ENCODE measurements at places on chromosomes 12 and 14. TPM values are rescaled to one million over a fixed set of nuclear protein-coding genes. Genes with fewer than 3 reads are reported as not detected.
A peak's percentile ranks its signal among the peaks of the same experiment; 100 is the strongest.

GRCh38 chr14:64879635-64880220 lies at the start of gene SPTB:
TSS of gene SPTB (minus strand) at chr14:64879907. CDS start at chr14:64823094, 56,813 bp downstream.
- H3K27me3 ChIP-seq, result no peaks in the 10 kb centered on the region
- peak; percentile 62 for DNase-seq
- H3K4me1 ChIP-seq, result no peaks in the 10 kb centered on the region
- peak within 1 kb of the TSS; percentile 52 for H3K4me3 ChIP-seq
- H3K36me3 ChIP-seq, result no peaks in the 10 kb centered on the region
- no peak within 1 kb of the TSS for H3K27ac ChIP-seq

LIMA1 gene
- 38.7 TPM for total RNA-seq

KRT78 gene
- not detected for total RNA-seq

CGRRF1 gene
- 10.8 TPM for total RNA-seq

DNA sequence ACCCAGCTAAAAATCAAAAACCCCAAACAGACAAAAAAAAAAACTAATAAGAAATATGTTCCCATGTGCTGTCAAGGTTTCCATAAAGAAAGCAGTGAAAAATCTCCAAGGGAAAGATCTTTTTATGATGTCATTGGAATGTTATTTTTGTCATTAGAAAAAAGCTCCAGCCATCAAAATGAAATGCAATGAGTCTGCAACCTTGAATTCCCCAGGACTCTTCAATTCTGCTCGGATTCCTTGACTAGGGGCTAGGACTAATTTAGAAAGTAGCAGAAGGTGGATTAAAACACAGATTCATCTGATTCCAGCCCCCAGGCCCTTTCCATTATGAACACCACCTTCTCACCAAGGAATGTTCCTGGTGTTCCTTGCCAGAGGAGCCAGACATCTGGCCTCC lies 6.0 kb upstream of the PCNX1 start:
- H3K27ac ChIP-seq, result no peak overlapping the region
- H3K36me3 ChIP-seq, result no peaks in the 10 kb centered on the region
- no peak overlapping the region for H3K4me3 ChIP-seq

- H3K4me1 ChIP-seq, result no peaks in the 10 kb centered on the region
- H3K36me3 ChIP-seq, result no peaks in the 10 kb centered on the region
- no peaks in the 10 kb centered on the region for H3K27me3 ChIP-seq
- no peak for DNase-seq
These were observed 144.0 kb downstream of the ADAMTS20 start for GRCh38 chr12:43407816-43408645.

TMEM253 gene
- total RNA-seq, result 1.6 TPM

GRCh38 chr12:93585247-93585646 lies 12.8 kb downstream of the SOCS2 start:
- no peaks in the 10 kb centered on the region for H3K36me3 ChIP-seq
- H3K27me3 ChIP-seq, result no peaks in the 10 kb centered on the region
- no peak overlapping the region for H3K4me3 ChIP-seq
- no peak for DNase-seq

DNA sequence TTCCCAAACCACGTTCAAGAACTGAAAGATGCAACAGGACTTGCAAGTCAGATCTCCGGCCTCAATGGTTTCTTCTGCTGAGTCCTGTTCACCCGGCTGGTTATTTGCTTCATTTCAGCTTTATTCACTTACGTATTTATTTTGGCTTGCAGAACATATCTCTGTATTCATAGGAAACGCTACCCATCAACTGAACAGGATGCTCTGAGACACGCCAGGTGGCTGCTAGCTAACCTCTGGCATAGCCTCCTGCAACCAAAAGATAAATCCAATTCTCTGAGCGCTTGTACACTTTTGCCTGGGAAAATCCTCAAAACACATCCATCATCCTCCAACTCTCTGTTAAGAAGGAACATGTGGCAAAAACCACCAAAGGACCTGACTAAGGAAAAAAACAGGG lies 17.3 kb downstream of the MAP3K9 start:
- H3K4me1 ChIP-seq, result no peaks in the 10 kb centered on the region
- no peaks in the 10 kb centered on the region for H3K36me3 ChIP-seq
- no peak overlapping the region for H3K27ac ChIP-seq
- no peaks in the 10 kb centered on the region for H3K27me3 ChIP-seq

MAP1LC3B2 gene
- not detected for total RNA-seq

LYZ gene
- 591 TPM for total RNA-seq

DNA sequence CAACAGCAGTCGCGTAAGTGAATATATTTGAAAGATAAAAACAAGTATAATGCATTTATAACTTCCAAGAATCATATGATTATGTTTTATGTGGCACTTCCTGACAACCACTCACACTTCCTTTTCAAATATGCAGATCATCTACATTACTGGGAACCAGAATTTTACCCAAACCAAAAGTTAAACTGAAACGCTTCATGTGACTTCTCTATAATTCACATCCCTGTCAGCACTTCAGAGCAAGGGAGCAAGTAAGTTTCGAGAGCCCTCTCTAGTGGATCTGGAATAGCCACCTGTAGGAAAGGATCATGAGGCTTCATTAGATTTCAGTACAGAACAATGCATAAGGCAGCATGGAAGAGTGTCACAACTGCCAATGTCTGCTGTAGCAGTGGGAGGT lies 13.7 kb upstream of the ALX1 start:
- no peaks in the 10 kb centered on the region for H3K36me3 ChIP-seq
- H3K4me3 ChIP-seq, result no peak overlapping the region
- no peak overlapping the region for H3K27ac ChIP-seq
- no peaks in the 10 kb centered on the region for H3K4me1 ChIP-seq

GALNT9 gene
- total RNA-seq, result not detected

BEGAIN gene
- total RNA-seq, result 18.2 TPM

NTN4 gene
- 22.2 TPM for total RNA-seq

P2RX7 gene
- 2.7 TPM for total RNA-seq

- no peak overlapping the region for H3K27ac ChIP-seq
- no peak for DNase-seq
- H3K4me1 ChIP-seq, result no peaks in the 10 kb centered on the region
- no peak overlapping the region for H3K4me3 ChIP-seq
These were observed 35.6 kb downstream of the GXYLT1 start for GRCh38 chr12:42109031-42109430.

- H3K36me3 ChIP-seq, result no peaks in the 10 kb centered on the region
- no peak overlapping the region for H3K27ac ChIP-seq
- no peak for DNase-seq
- no peaks in the 10 kb centered on the region for H3K4me1 ChIP-seq
- no peaks in the 10 kb centered on the region for H3K27me3 ChIP-seq
These were observed 37.4 kb upstream of the PSMA6 start for GRCh38 chr14:35254736-35255135.

TSPAN11 gene
- 0.13 TPM for total RNA-seq

DNA sequence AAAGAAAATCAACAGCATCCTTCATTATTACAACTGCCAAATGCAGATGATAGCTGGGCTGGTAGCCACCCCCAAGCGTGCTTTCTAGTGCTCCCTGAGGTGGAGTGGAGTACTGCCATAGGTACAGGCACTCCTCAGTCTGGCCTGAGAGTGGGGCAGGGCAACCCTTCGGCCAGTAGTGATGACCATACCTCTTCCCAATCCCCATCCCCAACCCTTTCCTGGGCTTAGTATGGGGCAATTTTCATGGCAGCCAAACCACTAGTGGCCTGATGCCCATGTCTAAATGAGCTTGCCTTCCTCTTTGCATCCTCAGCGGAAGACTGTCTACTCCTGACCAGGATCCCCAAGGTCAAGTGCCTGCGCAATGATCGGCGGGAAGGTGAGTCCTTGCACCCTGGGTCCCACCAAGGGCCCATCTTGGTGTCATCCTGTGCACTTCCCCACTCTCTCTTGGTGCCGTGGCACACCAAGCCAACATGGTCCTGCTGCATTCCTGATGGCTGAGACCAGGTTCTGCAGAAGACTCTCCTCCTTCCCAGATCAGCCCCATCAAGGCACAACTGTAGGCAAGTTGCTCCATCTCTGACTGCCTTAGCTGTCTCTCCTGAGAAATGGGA lies 65.8 kb downstream of the GALNT16 start:
- DNase-seq, result no peak
- no peaks in the 10 kb centered on the region for H3K4me1 ChIP-seq
- no peaks in the 10 kb centered on the region for H3K27me3 ChIP-seq
- no peaks in the 10 kb centered on the region for H3K36me3 ChIP-seq

DNA sequence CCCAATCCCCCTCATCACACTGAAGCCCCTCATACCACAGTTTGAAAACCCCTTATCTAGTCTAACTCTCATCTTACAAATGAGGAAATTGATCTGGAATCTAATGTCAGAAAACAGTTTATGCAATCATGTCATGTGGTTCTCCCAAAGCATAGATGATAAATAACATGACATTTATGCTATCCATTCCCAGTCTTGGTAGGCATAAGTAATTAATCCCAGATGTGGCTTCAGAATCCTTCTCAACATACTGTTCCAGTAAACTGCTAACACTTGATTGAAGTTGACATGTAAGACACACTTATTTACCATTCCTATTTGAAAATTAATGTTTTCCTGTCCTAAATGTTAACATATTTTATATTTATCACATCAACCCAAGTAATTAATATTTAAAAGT lies 168.7 kb downstream of the GALC start:
- no peak overlapping the region for H3K27ac ChIP-seq
- no peak for DNase-seq
- no peak overlapping the region for H3K4me3 ChIP-seq
- H3K27me3 ChIP-seq, result no peaks in the 10 kb centered on the region
- no peaks in the 10 kb centered on the region for H3K36me3 ChIP-seq

TGM1 gene
- total RNA-seq, result 3.8 TPM

DNA sequence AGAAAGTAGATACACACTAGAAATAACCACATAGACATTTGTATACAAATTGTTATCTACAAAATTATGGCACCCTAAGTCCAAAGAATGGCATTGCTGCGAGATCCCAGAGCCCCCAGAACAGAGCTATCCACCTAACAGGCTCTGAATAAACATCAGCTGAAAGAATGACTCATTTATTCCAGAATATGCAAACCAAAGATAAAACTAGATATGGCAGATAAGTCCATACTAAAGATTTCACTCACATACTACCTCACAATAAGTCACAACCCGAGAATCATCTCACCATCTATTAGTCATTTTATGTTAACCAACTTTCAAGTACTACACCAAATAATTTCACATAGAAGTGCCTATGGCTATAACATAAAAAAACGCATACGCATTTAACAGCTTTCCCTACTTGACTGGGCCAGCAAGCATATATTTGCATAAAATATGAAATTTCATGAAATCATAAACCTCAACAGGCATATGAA lies 5.6 kb downstream of the CNIH1 start:
- H3K4me1 ChIP-seq, result peaks cover 12% of the 10 kb centered on the region
- DNase-seq, result no peak

VSIG10 gene
- total RNA-seq, result 21.3 TPM

DNA sequence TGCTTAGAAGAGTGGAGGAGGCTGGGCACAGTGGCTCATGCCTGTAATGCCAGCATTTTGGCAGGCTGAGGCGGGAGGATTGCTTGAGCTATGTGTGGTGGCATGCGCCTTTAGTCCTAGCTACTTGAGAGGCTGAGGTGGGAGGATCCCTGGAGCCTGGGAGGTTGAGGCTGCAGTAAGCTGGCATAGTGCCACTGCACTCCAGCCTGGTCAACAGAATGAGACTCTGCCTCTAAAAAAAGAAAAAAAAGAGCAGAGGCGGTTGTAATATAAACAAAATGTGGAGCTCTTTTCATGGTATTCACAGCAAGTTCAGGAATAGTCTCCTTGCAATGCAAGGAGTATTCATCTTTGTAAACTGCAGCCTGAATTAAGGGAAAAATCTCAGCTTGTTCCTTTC lies 27.2 kb downstream of the ARID2 start:
- H3K27ac ChIP-seq, result no peak overlapping the region
- H3K36me3 ChIP-seq, result no peaks in the 10 kb centered on the region
- no peak for DNase-seq
- H3K27me3 ChIP-seq, result no peaks in the 10 kb centered on the region
- H3K4me1 ChIP-seq, result peaks cover 8% of the 10 kb centered on the region

DNA sequence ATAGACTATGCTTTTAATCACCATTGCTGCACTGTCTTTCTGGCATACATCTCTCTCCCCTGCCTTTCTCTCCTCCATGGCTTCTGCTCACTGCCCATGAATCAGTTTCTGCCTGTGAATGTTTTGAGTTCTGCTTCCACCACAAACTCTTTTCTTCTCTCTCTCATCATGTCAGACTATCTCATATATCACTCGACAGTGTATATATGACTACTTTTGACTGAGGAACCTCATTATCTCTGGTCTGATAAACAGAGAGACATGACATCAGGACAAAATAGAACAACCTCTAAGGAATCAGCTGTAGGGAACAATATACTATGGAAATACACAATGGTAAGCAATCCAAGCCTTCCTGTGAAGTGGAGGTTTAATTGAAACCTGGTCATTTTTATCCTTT lies 177.9 kb downstream of the FOXA1 start:
- H3K27me3 ChIP-seq, result no peaks in the 10 kb centered on the region
- no peak overlapping the region for H3K27ac ChIP-seq
- H3K4me3 ChIP-seq, result no peak overlapping the region
- no peaks in the 10 kb centered on the region for H3K36me3 ChIP-seq

- DNase-seq, result no peak
- no peak overlapping the region for H3K4me3 ChIP-seq
- peaks cover 58% of the 10 kb centered on the region for H3K36me3 ChIP-seq
- H3K4me1 ChIP-seq, result no peaks in the 10 kb centered on the region
- no peak overlapping the region for H3K27ac ChIP-seq
- H3K27me3 ChIP-seq, result no peaks in the 10 kb centered on the region
These were observed 19.1 kb downstream of the PGAM5 start for GRCh38 chr12:132729541-132730320.

- no peaks in the 10 kb centered on the region for H3K36me3 ChIP-seq
- no peaks in the 10 kb centered on the region for H3K27me3 ChIP-seq
- H3K4me1 ChIP-seq, result peaks cover 4% of the 10 kb centered on the region
- no peak overlapping the region for H3K4me3 ChIP-seq
- H3K27ac ChIP-seq, result peak overlapping the region; percentile 72
- DNase-seq, result no peak
These were observed 32.8 kb upstream of the KLHL42 start for GRCh38 chr12:27747111-27747820.

DNA sequence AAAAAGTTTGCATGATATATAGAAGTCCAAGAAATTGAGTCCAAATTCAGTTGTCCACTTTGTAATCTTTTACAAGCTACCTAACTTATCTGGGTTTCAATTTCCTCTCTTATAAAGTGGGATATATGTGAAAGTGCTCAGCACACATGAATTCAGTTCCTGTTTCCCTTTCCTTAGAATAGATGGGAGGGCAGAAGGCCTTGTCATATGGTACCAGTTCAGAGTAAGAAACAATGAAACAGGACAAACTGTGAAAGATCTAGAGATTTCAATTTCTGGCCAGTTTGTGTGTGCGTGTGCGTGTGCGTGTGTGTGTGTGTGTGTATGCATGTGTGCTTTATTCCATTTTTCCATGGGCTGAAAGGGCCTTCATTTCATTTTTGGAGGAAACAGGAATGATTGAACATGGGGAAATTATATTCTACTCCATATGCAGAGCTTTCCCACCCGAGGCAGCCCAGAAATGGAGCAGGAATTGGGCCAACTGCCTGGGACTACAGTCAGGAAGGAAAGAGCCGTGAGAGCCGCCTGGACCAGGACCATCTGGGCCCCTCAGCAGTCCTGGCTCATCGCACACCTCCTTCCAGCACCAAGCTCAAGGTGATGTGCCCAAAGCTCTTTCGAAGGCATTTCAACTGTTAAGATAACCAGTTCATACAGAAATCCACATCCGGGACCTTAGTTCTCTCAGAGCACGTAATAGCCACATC lies 183.2 kb downstream of the EPS8 start:
- no peak overlapping the region for H3K4me3 ChIP-seq
- H3K4me1 ChIP-seq, result no peaks in the 10 kb centered on the region
- H3K36me3 ChIP-seq, result no peaks in the 10 kb centered on the region
- no peak overlapping the region for H3K27ac ChIP-seq
- no peak for DNase-seq
- H3K27me3 ChIP-seq, result no peaks in the 10 kb centered on the region

GRCh38 chr14:75614179-75614578 lies 35.8 kb downstream of the FLVCR2 start:
- H3K27me3 ChIP-seq, result no peaks in the 10 kb centered on the region
- no peak for DNase-seq
- no peaks in the 10 kb centered on the region for H3K36me3 ChIP-seq
- no peaks in the 10 kb centered on the region for H3K4me1 ChIP-seq
- no peak overlapping the region for H3K4me3 ChIP-seq
